ENCODE measurements at places on chromosomes 1 and 21.
A peak's percentile ranks its signal among the peaks of the same experiment; 100 is the strongest.

DNA sequence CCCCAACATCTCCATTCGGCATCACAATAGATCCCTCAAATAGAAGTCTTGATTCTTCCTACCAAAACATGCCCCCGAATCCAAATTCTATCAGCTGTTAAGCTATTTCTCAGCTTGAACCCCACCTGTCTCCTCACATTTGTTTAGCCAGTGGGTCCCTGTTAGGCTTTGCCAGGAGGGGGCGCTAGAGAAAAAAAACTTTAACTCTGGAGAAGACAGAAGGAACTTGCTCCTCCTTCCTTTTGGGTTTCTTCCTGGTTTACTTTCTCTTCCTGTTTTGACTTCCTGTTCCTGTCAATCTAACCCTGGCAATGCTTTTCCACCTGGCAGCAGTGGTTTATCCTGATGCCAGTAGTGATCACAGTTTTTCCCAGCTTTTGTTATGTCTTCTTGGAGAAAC, 95.6 kb upstream of the KCNK1 start:
- DNase-seq, result peak; percentile 22

DNA sequence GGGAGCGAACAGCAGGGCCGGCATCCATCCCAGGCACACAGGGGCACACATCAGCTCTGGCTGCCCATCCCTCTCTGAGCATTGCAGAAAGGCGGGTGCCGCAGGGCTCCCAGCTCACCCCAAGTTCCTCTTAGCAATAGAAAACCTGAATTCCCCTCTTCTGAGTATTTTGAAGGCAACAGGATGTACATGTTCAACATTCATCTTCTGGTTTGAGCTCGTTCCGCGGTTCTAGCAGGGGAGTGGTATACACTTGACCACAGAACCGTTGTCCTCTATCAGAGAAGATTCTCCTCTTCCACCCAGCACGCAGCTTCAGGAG, 23.6 kb downstream of the ACTA1 start:
- no peak for DNase-seq

DNA sequence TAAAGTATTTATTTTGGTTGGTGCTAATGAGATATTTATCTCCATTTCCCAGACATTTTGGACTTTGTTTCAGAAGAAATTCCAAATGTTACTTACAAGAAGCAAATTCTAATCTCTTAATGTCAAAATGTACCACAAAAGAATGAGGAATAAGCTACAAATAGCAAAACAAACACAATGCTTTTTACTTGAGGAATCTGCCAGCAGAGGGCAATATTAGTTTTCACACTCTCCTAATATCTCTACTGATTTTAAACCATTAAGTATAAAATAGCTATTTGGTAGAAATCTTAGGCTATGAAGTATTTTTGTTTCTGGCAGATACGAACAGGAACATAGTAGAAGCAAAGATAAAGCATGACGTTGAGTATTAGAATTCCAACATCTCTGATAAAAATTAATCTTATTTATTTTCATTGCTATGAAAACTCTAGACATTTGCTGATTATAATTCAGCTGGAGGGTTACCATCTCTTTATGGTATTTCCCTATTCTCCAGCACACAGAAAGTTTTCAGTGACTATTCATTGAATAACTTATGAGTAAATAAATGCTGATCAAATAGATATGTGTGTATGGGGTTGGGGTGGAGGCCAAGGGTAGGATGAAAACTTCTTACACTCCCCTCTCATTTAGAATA, 13.4 kb upstream of the HMCN1 start:
- DNase-seq, result no peak

- DNase-seq, result peak; percentile 31
These were observed 767 bp downstream of the PDIK1L start for GRCh38 chr1:26112407-26112775.

DNA sequence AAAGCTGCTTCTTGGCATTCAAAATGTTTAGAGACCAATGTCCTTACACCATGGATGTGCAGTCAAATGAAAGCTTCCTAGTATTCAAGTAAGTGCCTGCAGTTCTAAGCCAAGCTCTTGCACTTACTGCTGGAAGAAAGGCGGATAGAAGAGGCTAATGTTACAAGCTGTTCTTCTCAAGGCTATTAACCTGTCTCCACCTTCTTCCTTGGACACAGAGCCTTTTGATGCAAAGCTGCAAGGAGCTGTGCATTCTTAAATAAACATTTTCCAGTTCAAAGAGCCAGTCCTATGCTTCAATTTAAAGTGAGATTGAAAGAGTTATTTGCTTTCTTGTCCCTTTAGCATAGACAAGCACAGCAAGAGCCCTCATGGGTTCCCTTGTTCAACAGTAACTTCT, 167.9 kb upstream of the RUNX1 start:
- no peak for DNase-seq

DNA sequence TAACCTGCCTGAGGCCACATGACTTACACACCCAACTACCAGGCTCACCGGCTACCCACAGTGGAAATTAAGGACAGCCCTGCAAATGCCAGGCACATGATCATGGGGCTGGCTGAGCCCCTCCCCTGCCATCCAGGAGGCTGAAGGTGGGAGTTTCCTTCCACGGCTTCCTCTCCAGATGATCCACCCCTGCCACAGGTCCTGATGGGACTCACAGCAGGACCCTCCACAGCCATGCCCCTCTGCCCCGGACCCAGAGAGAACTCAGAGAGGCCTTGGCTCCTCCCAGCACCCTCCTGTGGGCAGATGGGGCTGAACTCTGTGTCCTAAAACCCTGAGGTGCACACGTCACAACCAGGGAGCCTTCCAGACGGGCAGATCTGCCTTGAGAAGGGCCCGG, 29.1 kb upstream of the CASZ1 start:
- DNase-seq, result no peak

GRCh38 chr1:233570216-233570615, 43.7 kb upstream of the KCNK1 start:
- DNase-seq, result no peak

DNA sequence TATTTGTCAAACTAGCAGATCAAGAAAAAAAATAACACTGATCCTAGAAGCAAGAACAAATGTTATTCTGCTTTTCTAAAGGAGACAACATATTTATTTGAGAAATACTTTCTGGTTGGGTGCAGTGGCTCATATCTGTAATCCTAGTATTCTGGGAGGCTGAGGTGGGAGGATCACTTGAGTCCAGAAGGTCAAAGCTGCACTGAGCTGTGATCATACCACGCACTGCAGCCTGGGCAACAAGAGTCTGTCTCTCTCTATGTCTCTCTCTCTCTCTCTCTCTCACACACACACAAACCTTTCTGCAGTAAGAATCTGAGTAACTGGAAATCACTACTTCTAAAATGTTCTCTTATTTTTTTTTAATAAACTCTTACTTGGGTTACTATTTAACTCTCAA, 31.2 kb downstream of the PRPF38A start:
- no peak for DNase-seq

- DNase-seq, result no peak
These were observed 944 bp downstream of the PLPPR5 start for GRCh38 chr1:99003581-99004253.

GRCh38 chr1:147725685-147726084, 34.7 kb downstream of the GJA5 start:
- no peak for DNase-seq

DNA sequence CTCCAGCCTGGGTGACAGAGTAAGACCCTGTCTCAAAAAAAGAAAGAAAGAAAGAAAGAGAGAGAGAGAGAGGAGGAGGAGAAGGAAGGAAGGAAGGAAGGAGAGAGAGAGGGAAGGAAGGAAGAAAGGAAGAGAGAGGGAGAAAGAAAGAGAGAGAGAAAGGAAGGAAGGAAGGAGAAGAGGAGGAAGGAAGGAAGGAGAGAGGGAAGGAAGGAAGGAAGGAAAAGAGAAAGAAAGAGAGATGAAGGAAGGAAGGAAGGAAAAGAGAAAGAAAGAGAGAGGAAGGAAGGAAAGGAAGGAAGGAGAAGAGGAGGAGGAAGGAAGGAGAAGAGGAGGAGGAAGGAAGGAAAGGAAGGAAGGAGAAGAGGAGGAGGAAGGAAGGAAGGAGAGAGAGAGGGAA, 82.2 kb upstream of the ATP1B1 start:
- DNase-seq, result no peak

DNA sequence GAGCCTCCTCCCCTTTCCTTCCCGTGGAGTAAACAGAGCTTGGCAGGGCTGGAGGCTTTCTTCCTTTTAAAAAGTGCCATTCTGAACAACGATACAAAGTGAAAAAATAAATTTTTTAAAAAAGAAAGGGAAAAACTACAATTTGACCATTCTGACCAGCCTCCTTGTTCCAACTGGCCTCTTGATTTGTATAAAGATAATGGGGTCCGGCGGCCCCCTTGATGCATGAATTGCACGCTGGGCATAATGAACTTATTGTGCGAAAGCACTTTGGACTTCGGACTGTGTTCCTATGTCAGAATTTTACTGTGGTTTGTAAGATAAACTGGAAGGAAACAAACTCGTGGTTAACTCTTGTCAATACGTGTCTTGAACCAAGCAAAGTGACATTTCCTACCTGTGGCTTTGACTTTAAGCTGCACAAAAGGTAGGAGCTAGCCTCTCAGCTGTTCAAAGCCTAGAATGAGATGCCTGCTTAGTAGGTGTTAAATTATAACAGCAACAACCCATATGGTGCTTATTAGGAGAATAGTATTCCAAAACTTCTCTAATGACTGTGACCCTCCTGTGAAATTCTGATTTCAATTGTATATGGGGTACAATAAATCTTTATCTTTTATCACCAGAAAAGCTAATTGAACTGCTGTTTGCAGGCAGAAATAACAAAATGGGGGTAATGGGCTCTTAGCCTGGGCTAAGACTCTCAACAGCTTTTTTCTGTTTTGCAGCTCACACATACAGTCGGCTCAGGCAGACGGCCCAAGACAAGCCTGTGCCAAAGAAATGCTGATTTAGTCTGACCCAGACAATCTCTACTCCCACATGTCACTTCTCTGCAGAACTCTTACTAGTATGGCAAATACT, 9.3 kb downstream of the IRF2BP2 start:
- peak; percentile 68 for DNase-seq

- no peak for DNase-seq
These were observed 33.5 kb downstream of the GPA33 start for GRCh38 chr1:167056529-167057231.

- DNase-seq, result peak; percentile 36
These were observed 19.4 kb downstream of the PLEKHM2 start for GRCh38 chr1:15703562-15703961.

DNA sequence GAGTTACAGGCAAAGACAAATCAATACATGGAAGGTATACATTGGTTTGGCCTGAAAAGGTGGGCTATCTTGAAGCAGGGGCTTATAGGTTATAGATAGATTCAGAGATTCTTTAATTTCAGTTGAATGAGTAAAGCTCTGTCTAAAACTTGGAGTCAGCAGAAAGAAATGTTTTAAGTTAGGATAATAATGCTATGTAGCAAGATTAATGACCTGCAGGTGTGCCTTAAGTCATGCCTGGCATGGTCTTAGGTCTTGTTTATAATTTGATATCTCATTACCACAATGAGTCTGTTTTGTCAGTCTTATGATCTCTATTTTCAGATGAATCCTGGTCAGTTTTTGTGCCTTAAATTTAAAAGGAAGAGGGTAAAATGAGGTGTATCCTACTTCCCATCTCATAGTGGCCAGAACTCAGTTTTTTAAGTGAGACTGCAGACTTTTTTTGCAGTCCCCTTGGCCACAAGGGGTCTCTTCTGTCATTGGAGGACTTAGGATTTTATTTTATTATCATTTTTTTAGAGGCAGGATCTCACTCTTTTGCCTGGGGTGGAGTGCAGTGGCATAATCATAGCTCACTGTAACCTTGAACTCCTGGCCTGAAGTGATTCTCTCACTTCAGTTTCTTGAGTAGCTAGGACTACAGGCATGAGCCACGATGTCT, 21.3 kb upstream of the PGBD2 start:
- DNase-seq, result no peak

DNA sequence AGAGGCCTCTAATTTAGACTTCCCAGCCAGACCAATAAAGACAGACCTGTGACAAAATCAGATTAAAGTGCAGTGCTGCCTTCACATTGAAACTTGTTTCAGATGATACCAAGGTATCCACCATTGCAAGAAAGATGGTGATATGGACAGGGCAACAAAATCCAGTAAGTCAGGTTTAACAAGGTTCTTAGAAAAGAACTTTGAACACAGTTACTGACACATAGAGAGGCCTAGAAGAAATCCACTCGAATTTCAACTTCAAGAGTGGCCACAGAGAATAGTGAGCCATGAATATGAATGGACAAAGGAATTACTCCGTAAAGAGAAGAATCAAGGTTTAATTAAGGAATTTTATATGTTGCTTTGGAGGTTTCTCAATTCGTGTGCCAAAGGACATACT, 230.4 kb downstream of the KCNT2 start:
- DNase-seq, result no peak

- no peak for DNase-seq
These were observed 142.8 kb upstream of the VAMP3 start for GRCh38 chr1:7628273-7628672.

- DNase-seq, result peak; percentile 38
These were observed 2.7 kb downstream of the TMEM200B start for GRCh38 chr1:29120947-29121485.

DNA sequence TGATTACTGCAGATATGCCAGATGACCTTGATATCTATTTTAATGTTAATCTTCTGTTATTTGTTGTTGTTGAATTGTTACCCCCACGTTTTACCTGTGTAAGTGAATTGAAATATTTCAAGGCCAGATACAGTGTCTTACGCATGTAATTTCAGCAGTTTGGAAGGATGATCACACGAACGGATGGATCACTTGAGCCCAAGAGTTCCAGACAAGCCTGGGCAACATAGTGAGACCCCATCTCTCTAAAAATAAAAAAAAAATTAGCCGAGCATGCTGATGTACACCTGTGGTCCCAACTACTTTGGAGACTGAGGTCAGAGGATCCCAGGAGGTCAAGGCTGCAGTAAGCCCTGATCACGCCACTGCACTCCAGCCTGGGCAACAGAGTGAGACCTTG, 32.2 kb downstream of the SDCCAG8 start:
- no peak for DNase-seq

GRCh38 chr21:27719226-27719625, 752.3 kb upstream of the ADAMTS5 start:
- no peak for DNase-seq

GRCh38 chr1:191910245-191910644, 248.0 kb upstream of the RGS18 start:
- DNase-seq, result no peak

- no peak for DNase-seq
These were observed 129.5 kb downstream of the TENT5C start for GRCh38 chr1:117735045-117735992.

DNA sequence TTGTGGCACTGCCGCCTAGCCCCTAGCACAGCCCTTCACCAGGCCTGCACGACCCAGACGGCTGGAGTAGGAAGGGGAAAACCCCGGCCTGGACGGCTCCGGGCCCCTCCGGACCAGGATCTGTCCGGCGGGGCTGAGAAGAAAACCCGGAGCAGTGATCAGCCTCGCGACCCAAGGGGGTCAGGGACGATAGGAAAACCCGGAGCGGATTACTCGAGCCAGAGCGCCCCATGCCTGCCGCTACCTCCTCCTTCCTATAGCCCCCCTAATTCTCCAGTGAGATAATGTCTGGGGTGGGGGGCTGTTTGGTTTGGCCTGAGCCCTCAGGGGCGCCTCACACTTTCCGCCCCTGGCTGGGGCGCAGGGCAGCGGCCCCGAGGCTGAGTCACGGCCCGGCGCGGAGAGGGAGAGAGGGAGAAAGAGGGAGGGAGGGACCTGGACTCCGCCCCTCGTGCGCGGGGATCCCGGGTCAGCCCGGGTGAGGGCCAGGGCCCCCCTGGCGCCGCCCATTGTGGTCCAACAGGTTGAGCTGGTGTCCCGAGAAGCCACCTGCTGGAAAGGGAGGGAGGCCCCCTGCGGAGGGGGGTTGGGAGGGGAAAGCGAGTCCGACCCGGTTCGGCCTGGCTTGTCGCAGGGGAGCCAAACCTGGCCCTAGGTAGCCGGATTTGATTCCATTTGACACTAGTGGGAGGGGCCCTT, 1.7 kb upstream of the ZBTB7B start:
- peak; percentile 96 for DNase-seq

GRCh38 chr21:38802050-38803026, 3.4 kb upstream of the ETS2 start:
- peak; percentile 30 for DNase-seq

Data from left colon (tissue), 2 donors.